ENCODE measurements at places on chromosomes 12 and 14.

GRCh38 chr14:103138301-103139131 lies 15.3 kb downstream of the TNFAIP2 start:
- DNase-seq: no peak

- DNase-seq: no peak
Measured at GRCh38 chr14:66746316-66747006, 238.5 kb downstream of the GPHN start.

DNA sequence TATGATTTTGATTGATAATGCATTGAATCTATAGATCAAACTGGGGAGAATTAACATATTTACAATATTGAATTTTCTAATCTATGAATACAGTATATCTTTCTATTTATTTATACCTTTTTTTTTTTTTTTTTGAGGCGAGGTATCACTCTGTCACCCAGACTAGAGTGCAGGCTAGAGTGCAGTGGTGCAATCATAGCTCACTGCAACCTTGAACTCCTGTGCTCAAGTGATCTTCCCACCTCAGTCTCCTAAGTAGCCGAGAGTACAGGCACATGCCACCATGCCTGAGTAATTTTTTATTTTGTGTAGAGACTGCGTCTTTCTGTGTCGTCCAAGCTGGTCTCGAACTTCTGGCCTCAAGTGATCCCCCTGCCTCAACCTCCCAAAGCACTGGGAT lies 20.4 kb downstream of the LTBR start:
- no peak for DNase-seq

DNA sequence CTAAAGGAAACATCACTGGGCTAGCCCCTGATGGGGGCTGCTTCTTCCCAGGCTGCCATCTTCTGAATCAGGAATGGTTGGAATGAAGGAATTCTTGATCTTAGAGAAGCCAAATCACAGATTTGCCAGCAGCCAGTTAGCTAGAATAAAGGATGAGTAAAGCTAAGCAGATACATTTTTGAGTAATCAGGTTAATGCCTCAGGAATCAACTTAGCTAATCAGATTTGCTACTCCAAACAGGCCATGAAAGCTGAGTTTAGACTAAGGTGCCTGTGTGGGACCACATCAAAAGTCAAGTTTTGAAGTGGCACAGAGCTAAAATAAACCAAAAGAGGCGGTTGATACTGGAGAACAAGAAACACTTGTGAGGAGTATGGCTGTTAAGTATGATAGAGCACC lies 28.8 kb upstream of the LMO3 start:
- no peak for DNase-seq

GRCh38 chr12:16189849-16190248 lies 87.6 kb downstream of the SLC15A5 start:
- no peak for DNase-seq

DNA sequence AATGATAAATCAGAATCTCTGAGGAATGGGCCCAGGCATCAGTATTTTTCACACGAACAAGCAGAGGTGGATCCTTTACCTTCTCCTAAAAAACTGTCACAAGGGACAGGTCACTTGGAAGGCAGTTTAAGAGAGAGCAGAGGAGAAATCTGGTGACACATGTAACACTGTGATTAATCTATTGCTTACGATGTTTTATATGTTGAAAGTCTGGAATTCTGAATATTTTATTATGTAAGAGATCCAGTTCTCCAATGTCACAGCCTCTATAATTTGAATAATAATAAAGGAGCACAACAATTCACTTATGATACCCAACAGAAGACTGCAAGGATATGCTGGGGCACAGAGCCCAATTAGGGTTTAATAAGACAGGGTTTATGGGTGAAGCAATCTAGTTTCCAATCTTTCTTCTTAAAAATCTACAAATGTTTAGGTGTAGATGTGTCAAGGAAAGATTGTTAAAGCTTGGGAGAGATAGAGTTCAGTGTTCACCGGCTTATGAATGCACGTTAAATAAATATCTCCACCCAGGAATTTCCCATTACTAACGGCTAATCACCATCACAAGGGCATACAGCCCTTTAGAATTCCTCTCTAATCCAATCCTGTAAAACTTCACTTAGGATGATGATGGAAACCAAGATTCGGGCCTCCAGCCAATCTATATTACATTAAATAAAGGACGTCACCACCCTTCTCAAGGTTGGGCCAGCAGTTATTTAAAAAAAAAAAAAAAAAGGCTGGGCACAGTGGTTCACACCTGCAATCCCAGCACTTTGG lies 23.4 kb downstream of the DUSP16 start:
- no peak for DNase-seq

GRCh38 chr14:33239465-33239864 lies 300.8 kb downstream of the NPAS3 start:
- DNase-seq: no peak

GRCh38 chr14:86027144-86027543 lies 497.2 kb downstream of the FLRT2 start:
- no peak for DNase-seq

DNA sequence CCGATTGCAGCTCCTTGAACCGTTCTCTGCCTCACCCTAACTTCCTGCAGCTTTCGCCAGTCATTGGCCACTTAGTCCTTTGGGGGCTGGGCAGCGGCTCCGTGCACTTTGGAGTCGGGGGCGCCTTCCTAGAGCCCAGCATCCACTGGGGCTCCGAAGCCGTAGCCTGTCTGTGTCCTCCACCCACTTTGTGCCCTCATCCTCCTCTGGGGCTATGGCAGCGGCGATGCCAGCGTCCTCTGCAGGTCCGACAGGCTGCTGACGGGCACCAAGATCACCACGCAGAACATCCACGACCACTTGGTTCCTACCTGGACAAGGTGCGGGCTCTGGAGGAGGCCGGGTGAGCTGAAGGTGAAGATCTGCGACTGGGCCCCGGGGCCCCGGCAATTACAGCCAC lies 11.8 kb upstream of the A2M start:
- no peak for DNase-seq

GRCh38 chr12:67698672-67699581 lies 50.4 kb downstream of the DYRK2 start:
- no peak for DNase-seq

DNA sequence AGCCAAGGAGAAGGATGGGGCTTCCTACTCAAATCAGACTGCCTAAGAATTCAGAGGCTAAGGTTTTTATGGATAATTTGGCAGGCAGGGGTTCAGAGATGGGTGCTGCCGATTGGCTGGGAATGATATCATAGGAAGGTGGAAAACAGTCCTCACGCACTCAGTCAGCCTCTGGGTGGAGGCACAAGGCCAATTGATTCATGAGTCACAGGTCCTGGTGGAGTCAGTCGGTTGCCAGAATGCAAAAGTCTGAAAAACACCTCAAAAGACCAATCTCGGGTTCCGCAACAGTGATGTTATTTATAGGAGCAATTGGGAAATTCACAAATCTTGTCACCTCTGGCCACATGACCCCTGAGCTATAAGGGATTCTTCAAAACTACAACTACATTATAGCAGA lies 105.5 kb downstream of the GXYLT1 start:
- DNase-seq: no peak
